HFFc6 (cell line): ENCODE measurements at places on chromosomes 2 and 18. TPM values are rescaled to one million over a fixed set of nuclear protein-coding genes. Genes with fewer than 3 reads are reported as not detected.

GRCh38 chr2:47373747-47374146 lies 29.2 kb upstream of the MSH2 start:
- no peak for DNase-seq

GRCh38 chr2:36452260-36452659 lies 96.7 kb downstream of the CRIM1 start:
- DNase-seq, result peak; percentile 64

- DNase-seq, result no peak
Measured at GRCh38 chr2:171810422-171811244, 83.4 kb downstream of the SLC25A12 start.

GRCh38 chr18:9353596-9353995 lies 19.0 kb downstream of the TWSG1 start:
- DNase-seq, result no peak

- no peak for DNase-seq
Measured at GRCh38 chr2:138013639-138014038, 49.4 kb downstream of the HNMT start.

Gene NAT8
- not detected in 3 replicates for total RNA-seq

Gene KIF5C
- total RNA-seq, result 0.48 and 0.78 TPM in 2 replicates
